ENCODE measurements at places on chromosomes 3 and 15.

GRCh38 chr3:124207873-124208485 is 216.1 kb upstream of the ROPN1 start:
- DNase-seq, result no peak

GRCh38 chr3:18556001-18556408 is 130.9 kb upstream of the SATB1 start:
- no peak for DNase-seq

GRCh38 chr3:54698054-54698453 is 229.8 kb downstream of the LRTM1 start:
- DNase-seq, result no peak

DNA sequence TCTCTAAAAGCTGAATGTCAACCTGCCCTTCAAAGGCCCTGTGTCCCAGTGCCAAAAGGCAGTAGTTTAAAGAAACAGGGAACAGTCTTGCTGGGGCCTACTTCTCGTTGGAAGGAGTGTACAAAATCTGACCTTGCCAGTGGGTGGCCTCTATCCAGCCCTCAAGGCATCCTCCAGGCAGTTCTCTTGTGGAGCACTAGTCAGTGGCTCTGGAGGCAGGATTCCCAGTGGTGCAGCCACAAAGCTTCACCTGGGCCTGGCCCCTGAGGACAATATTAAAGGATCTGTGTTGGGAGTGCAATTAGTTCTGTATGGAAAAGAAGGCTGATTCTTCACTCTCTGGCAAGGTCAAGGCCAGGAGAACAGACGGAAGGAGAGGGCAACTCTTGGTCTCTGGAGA is 237.8 kb upstream of the ADAMTS9 start:
- no peak for DNase-seq

- DNase-seq, result no peak
Measured at GRCh38 chr3:46888705-46889104, 11.2 kb downstream of the PTH1R start.

DNA sequence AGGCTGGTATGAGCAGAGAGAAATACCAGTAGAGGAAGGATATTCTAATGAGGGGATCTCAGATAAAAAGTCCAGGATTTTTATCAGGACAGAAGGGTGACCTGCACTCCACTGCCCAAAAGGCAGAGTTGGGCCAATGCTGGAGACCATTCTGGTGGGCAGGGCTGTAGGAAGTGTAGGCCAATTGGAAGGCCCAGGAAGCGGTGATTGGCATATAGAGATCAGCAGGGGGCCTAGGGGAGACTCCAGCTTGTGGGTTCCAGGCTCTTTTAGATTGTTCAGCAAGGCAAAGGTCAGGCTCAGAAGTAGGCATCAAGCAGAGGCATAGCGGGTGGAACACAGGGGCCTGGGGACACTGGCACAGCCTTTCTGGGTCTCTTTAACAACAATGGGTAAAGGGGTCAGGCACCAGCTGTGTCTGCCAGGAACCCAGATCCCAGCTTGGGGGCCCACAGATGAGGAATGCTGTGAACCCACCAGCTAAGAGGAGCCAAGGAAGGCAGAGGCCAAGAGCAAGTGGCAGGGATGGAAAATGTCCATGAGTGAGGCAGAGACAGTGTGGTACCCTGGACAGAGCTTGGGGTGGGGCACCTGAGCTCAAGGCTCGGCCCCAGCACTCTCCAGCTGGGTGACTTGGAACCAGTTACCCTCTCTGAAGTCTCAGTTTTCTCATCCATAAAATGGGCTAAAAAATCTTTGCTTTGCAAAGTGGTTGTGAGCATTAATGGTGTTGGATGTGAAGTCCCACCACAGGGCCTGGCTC is 27.0 kb upstream of the RASGRF1 start:
- DNase-seq, result no peak
